ENCODE measurements at places on chromosomes 12 and 14. TPM values are rescaled to one million over a fixed set of nuclear protein-coding genes. Genes with fewer than 3 reads are reported as not detected.
A peak's percentile ranks its signal among the peaks of the same experiment; 100 is the strongest.

DNA sequence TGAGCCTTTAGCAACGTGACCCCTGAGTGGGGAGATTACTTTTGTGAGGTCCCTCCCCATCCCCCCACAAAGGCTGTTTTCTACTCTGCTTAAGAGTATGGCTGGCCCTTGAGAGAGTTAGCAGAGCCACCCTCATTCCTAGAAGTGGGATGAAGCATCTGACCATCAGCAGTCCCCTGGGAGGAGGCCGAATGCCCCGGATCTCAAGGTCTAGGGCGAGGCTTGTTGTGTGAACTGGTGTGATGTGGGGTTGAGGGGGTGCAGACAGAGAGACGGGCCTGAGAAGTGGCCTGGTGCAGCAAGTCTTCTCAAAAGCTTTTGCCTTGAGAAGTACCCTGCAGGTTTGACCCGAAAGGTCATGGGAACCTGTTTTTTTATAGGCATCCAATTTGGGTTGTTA lies 153.0 kb upstream of the FKBP4 start:
- H3K4me3 ChIP-seq: no peak overlapping the region
- no peaks in the 10 kb centered on the region for H3K27me3 ChIP-seq
- no peaks in the 10 kb centered on the region for H3K4me1 ChIP-seq
- no peak for DNase-seq
- H3K27ac ChIP-seq: no peak overlapping the region

GRCh38 chr14:51462706-51463105 lies 189.0 kb upstream of the FRMD6 start:
- H3K27me3 ChIP-seq: no peaks in the 10 kb centered on the region
- DNase-seq: no peak
- no peaks in the 10 kb centered on the region for H3K36me3 ChIP-seq

- no peak for DNase-seq
- no peaks in the 10 kb centered on the region for H3K4me1 ChIP-seq
- no peak overlapping the region for H3K27ac ChIP-seq
- H3K36me3 ChIP-seq: no peaks in the 10 kb centered on the region
These were observed 91.5 kb upstream of the PTGDR start for GRCh38 chr14:52175982-52176502.

GRCh38 chr12:1890119-1890703 lies 28.2 kb downstream of the CACNA2D4 start:
- no peak overlapping the region for H3K4me3 ChIP-seq
- H3K4me1 ChIP-seq: no peaks in the 10 kb centered on the region
- H3K36me3 ChIP-seq: no peaks in the 10 kb centered on the region
- no peak overlapping the region for H3K27ac ChIP-seq

DNA sequence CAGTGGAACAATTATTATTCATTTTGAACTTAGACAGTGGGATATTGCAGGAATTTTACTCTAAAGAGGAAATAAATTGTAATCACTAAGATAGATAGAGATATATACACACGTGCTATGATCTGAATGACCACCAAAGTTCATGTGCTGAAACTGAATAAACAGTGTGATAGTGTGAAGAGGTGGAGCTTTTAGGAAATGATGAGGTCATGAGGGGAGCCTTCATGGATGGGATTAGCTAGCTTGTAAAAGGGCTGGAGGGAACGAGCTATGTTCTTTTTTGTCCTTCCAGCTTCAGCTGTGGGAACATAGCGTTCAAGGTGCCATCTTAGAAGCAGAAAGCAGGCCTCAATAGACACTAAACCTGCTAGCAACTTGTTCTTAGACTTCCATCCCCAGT lies 191.5 kb upstream of the LRIG3 start:
- DNase-seq: no peak
- H3K36me3 ChIP-seq: no peaks in the 10 kb centered on the region
- no peak overlapping the region for H3K4me3 ChIP-seq

DNA sequence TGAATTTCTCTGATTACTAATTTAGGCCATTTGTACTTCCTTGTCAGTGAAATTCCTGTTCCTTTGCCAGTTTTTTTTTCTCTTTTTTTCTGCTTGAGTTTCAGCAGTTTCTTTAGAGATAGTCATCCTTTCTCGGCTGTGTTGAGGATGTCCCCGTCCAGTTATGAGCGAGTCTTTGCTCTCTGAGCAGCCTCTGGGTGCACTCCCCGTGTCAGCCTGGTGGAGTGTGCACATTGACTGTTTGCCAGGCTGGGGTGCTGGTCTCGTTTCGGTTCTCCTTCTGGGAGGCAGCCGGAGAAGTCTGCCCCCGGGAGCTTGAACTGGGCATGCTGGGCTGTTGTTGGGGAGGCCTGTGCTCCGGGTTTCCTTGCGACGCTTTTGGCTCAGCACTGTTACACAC lies 3.0 kb downstream of the PACS2 start:
- no peak for DNase-seq
- H3K27ac ChIP-seq: no peak overlapping the region
- no peaks in the 10 kb centered on the region for H3K36me3 ChIP-seq
- H3K27me3 ChIP-seq: no peaks in the 10 kb centered on the region

DNA sequence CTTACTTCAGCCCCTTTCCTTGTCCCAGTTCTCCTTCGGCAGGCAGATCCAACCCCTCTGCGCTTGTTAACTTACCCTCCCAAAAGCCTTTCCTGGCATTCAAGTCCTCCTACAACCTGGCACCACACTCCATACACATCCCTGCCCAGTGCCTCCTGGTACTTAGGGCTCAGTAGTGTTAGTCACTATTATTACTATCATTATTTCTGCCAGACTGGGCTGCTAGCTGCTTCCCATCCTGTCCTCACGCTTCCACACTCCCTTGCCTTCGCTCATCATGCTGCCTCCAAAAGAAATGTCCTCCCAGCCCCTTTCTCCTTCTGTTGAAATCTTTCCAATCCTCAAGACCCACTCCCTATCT lies 1.6 kb upstream of the HDAC7 start:
- H3K27ac ChIP-seq: peak overlapping the region; percentile 93
- H3K36me3 ChIP-seq: no peaks in the 10 kb centered on the region
- peaks cover 36% of the 10 kb centered on the region for H3K4me1 ChIP-seq
- no peaks in the 10 kb centered on the region for H3K27me3 ChIP-seq
- DNase-seq: no peak

DNA sequence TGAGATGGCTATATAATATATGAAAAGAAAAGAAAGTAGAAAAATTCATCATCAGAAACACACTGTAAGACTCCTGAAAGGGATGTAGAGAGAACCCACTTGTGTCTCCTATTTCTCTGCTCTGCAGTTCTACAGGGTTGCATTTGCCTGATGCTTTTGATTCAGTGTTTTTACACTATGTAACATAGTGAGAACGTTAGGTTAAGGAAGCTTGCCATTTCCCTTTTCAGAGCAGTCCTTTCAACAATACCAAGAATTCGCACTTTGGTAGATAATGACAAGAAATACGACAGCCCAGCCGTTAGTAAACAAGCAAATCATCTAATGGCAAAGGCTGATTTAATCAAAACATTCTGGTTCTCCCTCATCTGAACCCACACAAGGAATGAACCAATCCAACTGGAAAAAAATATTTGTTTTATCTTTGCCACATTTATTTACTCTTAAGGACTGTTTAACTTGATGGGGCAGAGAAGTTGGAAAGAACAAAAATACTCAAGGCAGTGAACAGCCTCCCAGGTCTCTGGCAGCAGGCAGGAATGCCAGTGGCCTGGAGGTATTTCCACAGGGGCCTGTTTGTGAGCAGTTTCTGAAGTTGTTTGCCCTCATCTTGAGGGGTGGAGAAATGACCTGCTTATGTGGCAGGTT lies 30.8 kb upstream of the SOCS2 start:
- no peaks in the 10 kb centered on the region for H3K36me3 ChIP-seq
- H3K4me3 ChIP-seq: no peak overlapping the region
- no peaks in the 10 kb centered on the region for H3K27me3 ChIP-seq

GRCh38 chr12:107990325-107990724 lies 138.8 kb upstream of the WSCD2 start:
- peak; percentile 29 for DNase-seq
- no peaks in the 10 kb centered on the region for H3K36me3 ChIP-seq
- no peaks in the 10 kb centered on the region for H3K4me1 ChIP-seq
- no peak overlapping the region for H3K27ac ChIP-seq
- H3K27me3 ChIP-seq: no peaks in the 10 kb centered on the region

DNA sequence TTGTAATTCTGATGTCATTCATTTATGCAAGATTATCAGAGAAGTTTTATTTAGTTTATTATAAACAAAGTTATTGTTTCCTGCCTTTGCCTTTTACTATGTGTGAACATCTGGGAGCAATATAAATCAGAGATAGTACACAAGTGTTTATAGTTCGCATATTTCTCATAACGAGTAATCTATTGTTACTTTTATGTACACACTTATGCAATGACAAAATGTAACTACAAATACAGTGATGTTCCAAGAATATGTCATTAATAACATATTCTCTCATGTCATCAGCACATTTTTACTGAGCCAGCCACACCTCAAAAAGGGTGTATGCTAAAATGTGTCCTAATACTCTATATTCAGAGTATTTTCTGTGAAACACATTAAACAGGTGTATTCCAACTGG lies 243.2 kb downstream of the ALX1 start:
- no peak overlapping the region for H3K4me3 ChIP-seq
- H3K27me3 ChIP-seq: no peaks in the 10 kb centered on the region
- no peaks in the 10 kb centered on the region for H3K4me1 ChIP-seq
- no peak overlapping the region for H3K27ac ChIP-seq

DNA sequence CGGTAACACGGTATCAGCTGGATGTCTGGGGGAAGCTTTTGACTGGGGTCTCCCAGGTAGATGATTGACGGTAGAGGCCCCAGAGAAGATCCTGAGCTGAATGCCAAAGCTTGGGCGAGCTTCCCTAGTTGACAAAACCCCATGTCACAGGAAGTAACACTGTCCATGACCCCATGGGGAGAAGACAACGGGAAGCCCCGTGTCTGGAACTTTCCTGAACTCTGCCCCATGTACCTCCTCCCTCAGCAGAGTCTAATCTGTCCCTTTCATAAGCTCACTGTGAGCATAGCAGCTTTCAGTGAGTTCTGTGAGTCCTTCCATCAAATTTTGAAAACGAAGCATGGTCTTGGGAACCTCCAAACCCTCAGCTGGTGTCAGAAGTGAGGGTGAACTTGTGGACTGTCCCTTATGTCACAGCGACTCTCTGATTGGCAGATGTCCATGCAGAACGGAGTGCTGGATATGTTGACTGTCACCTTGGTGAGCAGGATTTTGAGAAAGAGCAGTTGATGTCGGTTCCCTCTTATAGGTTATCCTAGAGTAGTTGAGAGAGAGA lies 29.7 kb upstream of the BEGAIN start:
- H3K4me3 ChIP-seq: no peak overlapping the region
- DNase-seq: no peak
- H3K36me3 ChIP-seq: no peaks in the 10 kb centered on the region
- no peak overlapping the region for H3K27ac ChIP-seq

GRCh38 chr12:64826234-64826633 lies 1.8 kb downstream of the TBC1D30 start:
- peak; percentile 59 for DNase-seq
- no peak overlapping the region for H3K4me3 ChIP-seq
- H3K27me3 ChIP-seq: no peaks in the 10 kb centered on the region
- H3K4me1 ChIP-seq: peaks cover 11% of the 10 kb centered on the region
- no peaks in the 10 kb centered on the region for H3K36me3 ChIP-seq

- no peak overlapping the region for H3K4me3 ChIP-seq
- H3K4me1 ChIP-seq: peaks cover 2% of the 10 kb centered on the region
- H3K27ac ChIP-seq: no peak overlapping the region
- H3K27me3 ChIP-seq: no peaks in the 10 kb centered on the region
- no peaks in the 10 kb centered on the region for H3K36me3 ChIP-seq
- DNase-seq: no peak
These were observed 25.5 kb downstream of the GCH1 start for GRCh38 chr14:54877015-54877702.

- DNase-seq: no peak
- no peaks in the 10 kb centered on the region for H3K27me3 ChIP-seq
- no peak overlapping the region for H3K27ac ChIP-seq
These were observed 42.7 kb downstream of the DBX2 start for GRCh38 chr12:45008211-45008610.

DNA sequence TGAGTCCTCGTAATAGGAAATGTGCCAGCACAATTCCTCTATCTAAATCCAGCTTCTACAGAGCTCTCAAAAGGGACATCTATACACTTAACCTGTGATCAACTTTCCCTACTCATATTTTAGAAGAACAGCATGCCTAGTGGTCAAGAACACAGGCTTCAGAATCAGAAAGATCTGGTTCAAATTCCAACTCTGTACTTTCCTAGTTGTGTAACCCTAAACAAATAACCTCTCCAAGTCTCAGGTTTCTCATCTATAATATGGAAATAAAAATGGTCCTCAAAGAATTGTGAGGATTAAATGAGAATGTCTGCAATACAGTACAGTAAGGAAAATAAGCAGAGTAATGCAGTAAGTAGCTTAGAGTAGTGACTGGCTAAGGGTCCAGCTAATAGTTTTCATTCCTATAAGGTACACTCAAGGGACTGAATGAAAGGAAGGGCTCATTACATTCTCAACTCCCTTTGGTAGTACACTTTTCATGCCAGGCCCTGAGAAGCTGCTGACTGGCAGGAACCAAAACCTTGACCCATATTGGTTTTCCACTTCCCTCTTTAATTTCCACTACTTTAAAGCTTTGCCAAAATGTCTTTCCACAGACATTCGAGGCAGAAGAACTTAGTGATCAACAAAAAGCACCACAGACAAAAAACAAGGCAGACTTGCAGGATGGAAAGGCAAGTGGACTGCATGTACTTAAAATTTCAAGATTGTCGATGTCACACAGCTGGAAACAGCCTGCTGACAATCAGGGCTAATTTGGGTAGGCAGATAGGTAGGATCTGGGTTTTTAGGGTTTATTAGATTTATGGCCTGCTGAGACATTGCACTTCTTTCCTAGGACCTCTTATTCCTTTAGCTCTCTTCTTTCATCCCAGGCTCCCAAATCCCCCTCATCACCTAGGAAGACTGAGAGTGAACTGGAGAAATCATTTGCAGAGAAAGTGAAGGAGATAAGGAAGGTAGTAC lies 4.3 kb downstream of the CCDC196 start:
- DNase-seq: no peak
- H3K27ac ChIP-seq: no peak overlapping the region
- no peaks in the 10 kb centered on the region for H3K36me3 ChIP-seq
- H3K4me3 ChIP-seq: no peak overlapping the region
- no peaks in the 10 kb centered on the region for H3K27me3 ChIP-seq
- no peaks in the 10 kb centered on the region for H3K4me1 ChIP-seq

- no peak overlapping the region for H3K27ac ChIP-seq
- no peaks in the 10 kb centered on the region for H3K36me3 ChIP-seq
- no peak overlapping the region for H3K4me3 ChIP-seq
- no peaks in the 10 kb centered on the region for H3K27me3 ChIP-seq
These were observed 12.5 kb downstream of the CFAP54 start for GRCh38 chr12:96501908-96502307.

- H3K4me3 ChIP-seq: no peak overlapping the region
- no peaks in the 10 kb centered on the region for H3K4me1 ChIP-seq
- H3K27ac ChIP-seq: no peak overlapping the region
- no peak for DNase-seq
- H3K27me3 ChIP-seq: no peaks in the 10 kb centered on the region
- H3K36me3 ChIP-seq: no peaks in the 10 kb centered on the region
These were observed 70.4 kb upstream of the BTG1 start for GRCh38 chr12:92216092-92216491.

GRCh38 chr12:132622437-132623071 lies 4.0 kb downstream of the P2RX2 start:
- H3K4me1 ChIP-seq: peaks cover 15% of the 10 kb centered on the region
- H3K27me3 ChIP-seq: peaks cover 6% of the 10 kb centered on the region
- no peaks in the 10 kb centered on the region for H3K36me3 ChIP-seq
- peak; percentile 75 for DNase-seq

The MYH6 gene
- total RNA-seq: 1.1 TPM

The GEMIN2 gene
- 15.5 TPM for total RNA-seq

The BATF gene
- total RNA-seq: 0.56 TPM

The SYNDIG1L gene
- 0.35 TPM for total RNA-seq

The ZNF891 gene
- total RNA-seq: 4.7 TPM

The TMEM117 gene
- 19.3 TPM for total RNA-seq

The KRT81 gene
- not detected for total RNA-seq

The FAM90A1 gene
- total RNA-seq: 0.13 TPM

All from ovary (tissue), 10 donors.